Activated CD8-positive, alpha-beta memory T cell treated with anti-CD3 and anti-CD28 coated beads for 24 hours (primary cell): ENCODE measurements at places on chromosomes 7 and 10.

- no peak for DNase-seq
These were observed 68.9 kb upstream of the ADO start for GRCh38 chr10:62735464-62736167.

GRCh38 chr7:21253740-21254687 is 173.9 kb upstream of the SP4 start:
- DNase-seq, result peak; percentile 68

DNA sequence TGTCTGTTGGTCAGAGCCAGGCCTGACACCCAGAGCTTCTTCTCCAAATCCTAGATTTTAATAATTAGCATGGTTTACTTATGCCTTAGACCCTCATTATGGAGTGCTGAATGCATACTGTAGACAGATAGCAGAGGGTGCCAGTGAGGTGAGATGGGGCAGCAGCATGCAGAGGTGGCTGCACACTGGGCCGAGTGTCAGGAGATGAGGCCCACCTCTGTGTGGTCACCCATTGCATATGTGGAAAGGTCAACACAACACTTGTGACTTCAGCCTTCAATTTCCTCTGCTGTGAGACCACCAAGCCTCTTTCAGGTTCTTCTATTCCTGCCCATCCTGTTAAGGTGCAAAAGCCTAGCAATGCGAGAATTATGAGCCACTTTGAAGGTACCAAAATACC is 39.7 kb upstream of the NMT2 start:
- DNase-seq, result no peak

- DNase-seq, result no peak
These were observed 18.9 kb upstream of the PRSS37 start for GRCh38 chr7:141860207-141860606.

GRCh38 chr7:127976738-127977120 is 54.5 kb downstream of the LRRC4 start:
- DNase-seq, result no peak

DNA sequence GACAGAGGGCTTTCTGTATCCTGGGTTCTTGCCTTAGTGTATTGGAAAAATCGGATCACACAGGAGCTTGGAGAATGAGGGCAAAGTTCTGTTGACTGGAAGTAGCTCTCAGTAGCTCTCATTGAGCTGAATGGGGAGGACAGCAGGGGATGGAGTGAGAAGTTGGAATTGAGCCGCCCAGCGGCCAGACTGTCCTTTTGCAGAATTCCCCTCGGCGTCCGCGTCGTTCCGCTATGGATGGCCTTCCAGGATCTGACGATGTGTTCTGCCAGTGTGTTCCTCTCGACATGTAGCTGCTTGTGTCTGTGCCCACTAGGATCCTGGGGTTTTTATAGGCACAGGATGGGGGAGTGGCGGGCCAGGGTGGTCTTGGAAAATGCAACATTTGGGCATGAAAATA is 351.8 kb upstream of the SEMA3A start:
- no peak for DNase-seq

DNA sequence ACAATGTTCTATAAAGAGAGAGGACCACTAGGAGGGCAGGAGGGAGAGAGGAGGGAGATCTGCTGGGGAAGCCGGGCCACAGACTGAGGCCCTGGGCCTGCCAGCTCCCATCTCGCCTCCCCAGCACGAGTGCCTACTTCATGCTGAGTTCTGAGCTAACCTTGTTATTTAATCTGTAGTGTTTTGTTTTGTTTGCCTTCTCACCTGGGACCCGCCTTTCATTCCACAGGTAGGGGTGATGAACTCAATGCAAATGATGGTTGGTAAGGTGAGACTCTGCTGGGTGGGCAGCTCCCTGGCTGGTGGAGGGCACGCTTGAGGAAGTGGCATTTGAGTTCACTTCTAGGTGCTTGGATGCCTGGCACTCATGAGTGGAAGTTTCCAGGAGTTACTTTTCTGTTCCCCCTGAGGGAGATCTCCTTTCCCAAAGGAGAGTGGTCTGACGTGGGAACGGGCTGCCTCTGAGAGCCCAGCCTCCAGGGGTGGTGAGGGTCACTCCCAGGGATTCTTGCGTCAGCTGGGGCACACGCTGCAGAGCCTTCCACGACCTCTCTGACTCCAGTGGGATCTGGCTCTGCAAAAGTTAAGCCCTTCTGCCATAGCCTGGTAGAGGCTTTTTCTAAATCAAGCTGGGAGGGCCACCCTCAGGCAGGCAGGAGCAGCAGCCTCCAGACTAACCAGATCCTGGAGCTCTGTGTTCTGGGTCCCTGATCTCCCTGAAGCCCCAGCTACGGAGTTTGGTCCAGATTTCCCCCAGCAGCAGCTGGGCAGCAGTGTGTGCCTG is 22.4 kb downstream of the UBTD1 start:
- no peak for DNase-seq

GRCh38 chr10:61669849-61670248 is 7.1 kb downstream of the CABCOCO1 start:
- no peak for DNase-seq

GRCh38 chr7:74180866-74181265 is 6.7 kb downstream of the EIF4H start:
- no peak for DNase-seq

DNA sequence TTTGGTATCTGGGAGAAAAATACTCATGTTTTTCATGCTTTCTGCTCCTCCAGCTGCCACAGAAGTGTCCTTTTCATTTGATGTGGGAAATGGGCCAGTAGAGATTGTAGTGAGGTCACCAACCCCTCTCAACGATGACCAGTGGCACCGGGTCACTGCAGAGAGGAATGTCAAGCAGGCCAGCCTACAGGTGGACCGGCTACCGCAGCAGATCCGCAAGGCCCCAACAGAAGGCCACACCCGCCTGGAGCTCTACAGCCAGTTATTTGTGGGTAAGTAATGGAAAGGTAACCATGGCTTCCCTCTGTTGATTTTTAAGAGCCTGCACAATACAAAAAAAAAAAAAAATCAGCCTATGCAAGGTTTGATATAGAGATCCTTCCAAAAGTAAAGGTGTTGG is 443.1 kb upstream of the C7orf33 start:
- no peak for DNase-seq

DNA sequence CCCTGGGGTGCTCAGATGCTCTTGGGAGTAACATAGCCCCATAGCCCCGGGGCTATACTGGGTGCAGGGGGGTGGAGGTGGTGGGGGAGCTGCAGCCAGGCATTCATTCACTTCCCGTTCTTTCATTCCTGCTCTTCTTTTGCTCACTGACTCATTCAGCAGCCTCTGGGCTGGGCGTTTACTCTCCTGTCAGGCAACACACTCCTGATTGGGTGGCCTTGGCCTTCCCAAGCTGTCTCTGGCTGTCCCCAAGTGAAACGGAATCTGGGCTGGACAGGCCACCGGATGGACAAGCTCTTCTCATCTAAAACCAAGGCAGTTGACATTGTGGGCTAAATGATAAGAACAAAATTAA is 34.6 kb downstream of the CHST3 start:
- no peak for DNase-seq

GRCh38 chr7:126996659-126997058 is 256.1 kb downstream of the GRM8 start:
- DNase-seq, result no peak

- DNase-seq, result no peak
These were observed 244.7 kb downstream of the PTEN start for GRCh38 chr10:88108115-88108610.

GRCh38 chr10:94456942-94457341 is 54.6 kb downstream of the TBC1D12 start:
- DNase-seq, result no peak

DNA sequence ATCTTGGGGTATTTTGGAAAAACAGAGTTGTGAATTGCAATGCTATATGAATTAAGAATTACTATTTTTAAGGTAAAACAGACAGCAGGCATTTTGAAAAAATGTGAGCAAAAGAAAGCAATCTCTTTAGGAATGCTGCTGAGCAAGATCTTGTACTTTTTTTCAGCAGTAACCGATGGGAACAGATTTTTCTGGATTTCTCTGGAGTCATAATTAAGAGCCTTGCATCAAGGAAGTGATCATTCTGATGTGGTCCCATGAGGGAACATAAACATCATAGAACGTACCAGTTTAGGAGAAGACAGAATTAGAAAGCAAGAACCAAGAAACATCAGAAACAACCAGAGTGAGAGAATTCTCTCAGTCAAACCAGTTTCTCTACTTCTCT is 157.0 kb upstream of the AGR3 start:
- no peak for DNase-seq

GRCh38 chr7:2084331-2084730 is 148.4 kb downstream of the MAD1L1 start:
- peak; percentile 69 for DNase-seq

- no peak for DNase-seq
These were observed 14.0 kb upstream of the SRI start for GRCh38 chr7:88233828-88234227.

GRCh38 chr10:129509835-129510234 is 42.8 kb downstream of the MGMT start:
- DNase-seq, result no peak

DNA sequence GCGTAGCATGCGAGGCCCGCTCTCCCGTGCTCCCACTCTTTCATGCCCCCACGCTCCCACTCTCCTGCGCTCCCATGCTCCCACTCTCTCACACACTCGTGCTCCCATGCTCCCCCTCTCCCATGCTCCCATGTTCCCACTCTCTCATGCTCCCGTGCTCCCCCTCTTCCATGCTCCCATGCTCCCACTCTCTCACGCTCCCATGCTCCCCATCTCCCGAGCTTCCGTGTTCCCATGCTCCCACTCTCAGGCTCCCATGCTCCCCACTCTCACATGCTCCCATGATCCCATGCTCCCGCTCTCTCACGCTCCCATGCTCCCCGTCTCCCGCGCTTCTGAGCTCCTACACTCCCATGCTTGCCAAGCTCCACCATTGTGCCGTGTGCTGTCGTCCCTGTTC is 84.4 kb upstream of the ANLN start:
- peak; percentile 13 for DNase-seq

DNA sequence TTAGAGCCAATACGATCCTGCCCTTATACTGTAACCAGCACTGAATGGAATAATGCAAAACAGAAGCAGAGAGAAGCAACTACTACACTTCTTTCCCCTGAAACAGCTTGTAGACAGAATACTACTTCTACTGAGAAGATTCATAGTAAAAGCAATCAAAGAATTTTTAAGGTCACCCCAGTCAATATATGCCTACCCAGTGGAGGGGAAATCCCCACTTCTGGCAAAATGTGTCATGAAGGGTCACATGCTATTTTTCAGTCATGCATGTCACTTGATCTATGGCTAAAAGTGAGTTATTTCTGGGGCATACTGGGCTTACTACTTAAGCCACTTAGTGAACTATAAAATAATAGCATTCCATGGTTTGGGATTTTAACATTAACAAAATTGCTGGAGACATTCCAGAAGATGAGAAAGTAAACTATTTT is 25.6 kb downstream of the IRF5 start:
- DNase-seq, result no peak

DNA sequence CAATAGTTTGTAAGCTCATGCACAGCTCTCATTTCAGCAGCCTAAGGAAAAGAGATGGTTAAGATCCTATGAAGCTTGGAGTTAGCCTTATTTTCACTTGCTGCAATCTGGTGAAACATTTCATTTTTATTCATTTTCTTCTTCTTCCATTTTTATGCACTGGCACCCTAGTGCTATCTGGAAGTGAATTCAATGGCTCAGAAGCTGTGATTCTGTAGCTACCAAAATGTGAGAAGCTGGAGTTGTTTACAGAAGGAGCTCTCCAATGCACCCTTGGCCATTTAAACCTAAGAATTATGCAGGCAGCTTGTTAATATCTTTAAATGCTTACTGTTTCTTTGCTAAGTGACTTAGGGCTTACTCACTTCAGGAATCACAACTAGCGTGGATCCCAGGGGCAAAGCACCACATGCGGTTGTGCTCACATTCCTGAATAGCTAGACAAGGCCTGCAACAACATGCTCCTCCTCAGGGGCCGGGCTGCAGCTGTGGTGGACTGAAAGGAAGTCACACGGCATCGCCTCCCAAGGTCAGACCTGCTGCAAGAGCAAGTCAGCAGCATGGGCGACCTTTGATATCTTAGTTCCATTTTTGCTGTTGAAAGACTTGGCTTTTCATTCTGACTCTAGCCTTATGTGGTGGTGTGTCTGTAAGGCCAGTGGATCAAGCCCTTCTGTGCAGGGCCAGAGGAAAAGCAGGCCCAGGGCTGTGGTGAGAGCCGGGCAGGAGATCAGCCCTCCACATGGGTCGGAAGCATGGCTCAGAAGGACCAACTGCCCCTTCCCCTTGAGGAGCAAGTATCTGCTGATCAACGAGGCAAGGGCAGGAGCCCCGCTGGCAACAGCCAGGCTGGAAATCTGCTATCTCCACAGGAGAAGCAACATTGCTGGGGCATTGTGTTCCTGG is 91.9 kb upstream of the MBL2 start:
- no peak for DNase-seq

DNA sequence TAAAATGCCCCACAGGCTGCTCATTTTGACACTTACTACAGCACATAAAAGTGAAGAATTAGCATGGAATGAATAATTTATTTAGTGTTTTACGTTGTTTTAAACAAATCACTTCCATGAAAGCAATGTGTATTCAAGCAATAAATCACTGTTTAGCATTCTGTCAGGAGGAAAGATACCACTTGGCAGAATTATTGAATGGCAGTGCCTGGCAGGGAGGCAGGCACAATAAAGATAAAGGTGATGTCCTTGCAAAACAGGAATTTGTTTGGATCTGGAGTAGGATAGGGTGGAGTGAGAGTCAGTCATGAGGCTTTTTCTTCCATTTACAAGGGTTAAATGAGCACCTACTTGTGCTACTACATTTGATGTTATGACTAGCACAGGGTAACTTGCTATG is 190.8 kb downstream of the SORCS1 start:
- DNase-seq, result no peak

GRCh38 chr7:47720141-47720906 is 138.4 kb upstream of the TNS3 start:
- no peak for DNase-seq

- DNase-seq, result no peak
These were observed 90.1 kb downstream of the NPSR1 start for GRCh38 chr7:34747867-34748727.

- no peak for DNase-seq
These were observed 90.0 kb upstream of the ADRB1 start for GRCh38 chr10:113953505-113954272.

DNA sequence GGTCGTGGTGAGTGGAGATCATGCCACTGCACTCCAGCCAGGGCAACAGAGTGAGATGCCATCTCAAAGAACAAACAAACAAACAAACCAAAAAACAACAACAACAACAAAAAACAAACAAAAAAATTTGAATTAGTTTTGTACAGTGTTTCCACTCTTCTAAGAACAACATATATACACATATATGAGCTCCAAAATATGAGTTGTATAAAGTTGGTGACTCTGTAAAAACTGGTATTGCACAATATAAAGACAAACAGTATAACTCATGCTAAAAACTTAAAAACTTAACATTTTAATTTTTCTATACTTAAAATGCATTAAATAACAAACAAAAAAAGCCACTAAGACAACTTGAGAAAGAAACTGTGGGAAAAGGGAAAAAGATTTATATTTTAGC is 46.0 kb downstream of the AKR1B15 start:
- DNase-seq, result no peak

DNA sequence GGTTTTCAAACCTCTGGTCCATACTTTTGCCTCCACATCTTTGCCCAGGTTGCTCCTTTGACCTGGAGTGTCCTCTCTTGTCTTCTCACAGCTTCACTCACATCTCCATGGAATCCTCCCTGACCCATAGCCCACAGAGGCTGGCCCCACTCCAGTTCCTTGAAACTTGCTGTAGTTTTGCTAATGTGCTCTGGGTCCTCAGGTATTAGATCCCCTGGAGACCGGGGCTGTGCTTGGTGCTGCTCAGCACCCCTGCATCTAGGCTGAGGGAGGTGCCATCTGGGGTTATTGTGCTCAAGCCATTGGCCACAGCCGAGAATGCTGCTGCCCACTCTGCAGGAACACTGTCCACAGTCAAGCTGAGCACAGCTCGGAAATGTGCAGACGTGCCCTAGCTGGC is 16.5 kb downstream of the KNDC1 start:
- DNase-seq, result no peak
